ENCODE measurements at places on chromosomes 7 and 10.

DNA sequence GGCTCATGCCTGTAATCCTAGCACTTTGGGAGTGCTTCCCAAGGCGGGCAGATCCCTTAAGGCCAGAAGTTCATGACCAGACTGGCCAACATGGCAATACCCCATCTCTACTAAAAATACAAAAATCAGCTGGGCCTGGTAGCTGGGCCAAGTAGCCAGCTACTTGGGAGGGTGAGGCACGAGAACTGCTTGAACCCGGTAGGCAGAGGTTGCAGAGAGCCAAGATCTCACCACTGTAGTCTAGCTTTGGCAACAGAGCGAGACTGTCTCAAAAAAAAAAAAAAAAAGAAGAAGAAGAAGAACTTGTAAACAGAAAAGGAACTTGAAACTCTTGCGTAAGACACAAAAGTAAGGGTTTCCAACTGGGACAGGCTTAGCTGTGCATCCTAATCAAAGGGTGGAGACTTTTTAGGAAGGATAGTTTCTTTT lies 5.6 kb upstream of the IFIT2 start:
- DNase-seq = no peak

GRCh38 chr7:121331574-121331973 lies 2.8 kb downstream of the WNT16 start:
- DNase-seq = no peak

GRCh38 chr7:8259586-8260222 lies 2.3 kb downstream of the ICA1 start:
- no peak for DNase-seq

DNA sequence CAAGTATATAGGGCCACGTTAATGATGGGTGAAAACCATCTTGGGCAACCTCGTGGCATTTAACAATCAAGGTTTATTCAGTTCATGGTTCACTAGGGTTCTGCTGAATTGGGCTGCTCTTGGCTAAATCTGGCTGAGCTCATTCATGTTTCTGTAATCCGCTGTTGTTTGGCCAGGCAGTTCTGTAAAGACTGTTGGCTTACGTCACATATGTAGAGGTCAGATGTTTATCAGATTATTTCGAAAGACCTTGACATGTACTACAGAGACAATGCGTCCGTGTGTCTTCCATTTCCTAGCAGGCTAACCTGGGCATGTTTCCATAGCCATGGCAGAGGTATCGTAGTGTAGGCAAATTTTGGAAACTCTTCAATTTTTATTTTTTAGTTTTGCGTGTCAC lies 190.0 kb upstream of the ZWINT start:
- no peak for DNase-seq

DNA sequence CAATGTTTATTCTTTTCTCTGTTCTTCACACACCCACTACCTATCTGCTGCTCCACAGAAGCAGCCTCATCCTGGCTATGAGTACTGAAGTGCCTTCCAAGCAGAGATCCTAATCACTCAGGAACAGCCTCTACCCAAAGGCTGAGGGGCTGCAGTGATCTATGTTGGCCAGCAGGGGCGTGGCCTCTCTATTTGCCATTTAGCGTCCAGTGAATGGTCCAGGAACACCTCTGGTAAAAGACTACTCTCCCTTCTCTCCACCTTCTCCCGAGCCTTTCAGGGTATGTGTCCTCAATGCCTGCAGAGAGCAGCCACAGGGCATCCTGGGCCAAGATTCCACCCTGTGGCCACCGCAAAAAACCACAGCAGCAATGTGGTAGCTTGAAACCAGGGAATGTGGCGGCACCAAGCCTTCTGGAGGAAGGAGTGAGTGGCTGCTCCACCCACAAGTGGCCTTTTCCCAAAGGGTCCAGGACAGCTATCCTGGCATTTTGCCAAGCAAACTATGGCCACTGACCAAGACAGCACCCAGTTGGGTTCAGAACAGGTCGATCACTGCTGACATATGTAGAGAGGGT lies 70.9 kb downstream of the SYPL1 start:
- no peak for DNase-seq

- DNase-seq = no peak
Measured at GRCh38 chr7:117048114-117048866, 95.0 kb downstream of the ST7 start.

GRCh38 chr7:90320801-90321494 lies at the start of gene FAM237B:
Gene FAM237B (minus strand): TSS chr7:90321304. CDS start chr7:90319748, 1,556 bp downstream.
- no peak for DNase-seq

GRCh38 chr7:76278540-76278939 lies 23.9 kb upstream of the HSPB1 start:
- no peak for DNase-seq

DNA sequence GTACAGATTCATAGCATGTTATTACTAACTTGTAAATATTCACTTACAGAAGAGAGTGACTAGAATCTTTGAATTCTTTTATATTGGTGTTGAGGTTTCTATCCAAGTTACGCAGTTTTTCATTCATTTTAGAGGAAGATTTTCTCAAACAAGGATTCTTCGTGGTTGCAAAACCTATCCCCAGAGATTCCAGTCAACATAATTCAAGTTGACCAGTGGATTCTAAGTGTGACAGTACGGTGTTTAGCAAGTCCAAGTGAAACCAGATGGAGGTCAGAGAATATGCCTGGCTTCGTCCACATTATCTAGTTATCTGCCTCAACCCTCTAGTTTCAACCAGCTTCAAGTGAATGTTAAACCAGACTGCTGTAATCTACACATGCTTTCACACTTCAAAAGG lies 131.9 kb downstream of the SDK1 start:
- no peak for DNase-seq

GRCh38 chr7:88484551-88484950 lies 177.9 kb upstream of the STEAP4 start:
- DNase-seq = no peak

GRCh38 chr10:12067336-12067735 lies 1.4 kb upstream of the DHTKD1 start:
- DNase-seq = no peak

DNA sequence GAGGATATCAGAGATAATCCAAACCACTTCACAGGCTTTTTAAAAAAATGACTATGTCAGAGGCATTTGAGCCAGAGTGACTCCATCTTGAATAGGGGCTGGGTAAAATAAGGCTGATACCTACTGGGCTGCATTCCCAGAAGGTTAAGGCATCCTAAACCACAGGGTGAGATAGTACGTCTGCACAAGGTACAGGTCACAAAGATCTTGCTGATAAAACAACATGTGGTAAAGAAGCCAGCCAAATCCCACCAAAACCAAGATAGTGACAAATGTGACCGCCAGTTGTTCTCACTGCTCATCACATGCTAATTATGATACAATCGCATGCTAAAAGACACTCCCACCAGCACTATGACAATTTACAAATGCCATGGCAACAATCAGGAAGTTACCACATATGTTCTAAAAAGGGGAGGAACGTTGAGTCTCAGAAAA lies 177.5 kb downstream of the RAPGEF5 start:
- no peak for DNase-seq

DNA sequence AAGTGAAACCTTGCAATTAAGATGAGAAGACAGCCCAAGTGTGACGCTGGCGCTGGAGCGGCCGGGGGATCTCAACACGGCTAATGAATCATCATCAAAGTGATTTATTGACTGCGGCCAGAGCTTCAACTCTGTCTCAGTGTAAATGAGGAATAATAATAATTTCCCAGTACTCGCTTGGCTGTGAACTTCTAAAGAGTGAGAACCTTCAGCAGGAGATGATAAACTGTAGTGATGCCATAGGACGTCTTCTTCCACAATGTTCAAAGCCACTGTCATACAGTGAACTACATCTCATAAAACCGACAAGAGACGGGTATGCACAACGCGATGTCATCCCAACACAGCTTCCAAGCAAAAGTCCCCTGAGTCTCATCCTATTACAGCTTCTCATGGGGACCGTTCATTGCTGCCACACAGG lies 123.6 kb upstream of the NOBOX start:
- DNase-seq = no peak

GRCh38 chr10:27998178-27998953 lies 513 bp downstream of the ODAD2 start:
- DNase-seq = peak; percentile 14

DNA sequence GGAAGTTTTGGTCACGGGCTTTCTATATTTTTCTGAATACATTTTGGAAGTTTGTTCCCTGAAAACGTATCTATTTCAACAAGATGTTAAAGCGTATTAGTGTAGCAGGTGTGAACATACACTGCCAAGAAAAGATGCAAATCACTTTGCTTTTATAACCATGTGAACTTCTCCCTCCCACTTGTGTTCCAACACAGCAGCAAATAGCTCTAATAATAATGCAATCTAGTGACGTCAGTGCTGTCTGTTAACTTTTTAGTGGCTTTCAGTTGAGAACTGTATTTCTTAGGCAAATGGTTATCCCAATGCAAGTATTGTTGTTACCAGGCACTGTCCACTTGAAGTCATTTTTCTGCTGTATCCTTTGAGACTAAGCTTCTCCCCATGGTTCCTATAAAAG lies 188.4 kb upstream of the IGFBP3 start:
- no peak for DNase-seq

GRCh38 chr7:27994639-27995038 lies 186.0 kb downstream of the JAZF1 start:
- no peak for DNase-seq

GRCh38 chr10:24408365-24408764 lies 199.4 kb downstream of the KIAA1217 start:
- DNase-seq = no peak

DNA sequence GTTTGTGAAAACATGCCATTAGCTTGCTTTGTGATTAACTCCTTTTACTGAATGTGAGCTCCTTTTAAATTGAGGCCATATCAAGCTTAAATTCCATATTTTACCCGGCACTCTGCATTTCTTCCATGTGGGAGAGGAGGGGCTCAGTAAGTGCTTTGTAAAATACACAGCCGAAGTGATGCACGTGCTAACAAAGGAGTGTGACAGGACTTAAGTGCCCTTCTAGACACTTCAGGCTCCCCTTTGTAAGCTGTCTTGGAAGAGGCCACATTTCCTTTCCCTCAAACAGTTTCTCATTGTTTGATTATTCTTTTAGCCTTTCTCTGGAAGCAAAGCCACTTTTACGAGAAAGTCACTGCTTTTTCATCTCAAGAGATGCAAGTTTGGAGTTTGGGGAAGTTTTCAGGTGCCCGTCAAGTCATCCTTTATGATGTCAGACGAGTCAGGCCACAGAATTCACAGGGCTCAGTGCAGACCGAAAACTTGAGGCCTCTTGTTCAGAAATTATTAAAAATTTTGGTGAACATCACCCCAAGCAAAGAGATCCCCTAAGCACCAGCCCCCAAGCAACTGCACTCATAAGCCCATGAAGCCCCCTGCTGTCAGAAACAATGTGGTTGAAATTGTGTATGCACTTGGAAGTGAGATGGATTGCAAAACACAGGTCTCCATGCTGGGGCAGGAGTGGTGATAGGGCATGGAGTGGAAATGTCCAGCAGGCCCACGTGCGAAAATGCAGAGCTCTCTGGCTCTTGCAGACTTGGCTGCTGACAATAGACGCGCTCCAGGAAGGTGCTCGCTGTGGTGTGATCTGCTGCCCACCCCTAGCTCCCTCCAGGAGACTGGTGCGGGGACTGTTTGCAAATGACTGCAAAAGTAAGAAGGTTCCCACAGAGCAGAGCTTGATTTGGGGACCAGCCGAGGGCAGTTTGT lies 11.5 kb downstream of the IKZF1 start:
- DNase-seq = no peak

- peak; percentile 62 for DNase-seq
Measured at GRCh38 chr7:2864999-2865670, 21.0 kb upstream of the GNA12 start.

All from left ventricle myocardium inferior (tissue), 1 donor.